ENCODE measurements at places on chromosomes 16 and 17. TPM values are rescaled to one million over a fixed set of nuclear protein-coding genes. Genes with fewer than 3 reads are reported as not detected.

GRCh38 chr16:28891964-28892890 lies 13.9 kb downstream of the ATP2A1 start:
- H3K27ac ChIP-seq = no peak overlapping the region
- H3K4me3 ChIP-seq = no peak overlapping the region

GPR139 gene
- total RNA-seq = not detected

- no peaks in the 10 kb centered on the region for H3K36me3 ChIP-seq
- no peak overlapping the region for H3K27ac ChIP-seq
- no peaks in the 10 kb centered on the region for H3K4me1 ChIP-seq
- peak; percentile 59 for DNase-seq
- peaks cover 7% of the 10 kb centered on the region for H3K27me3 ChIP-seq
Measured at GRCh38 chr17:63911657-63912100, 621 bp upstream of the CSHL1 start.

DNA sequence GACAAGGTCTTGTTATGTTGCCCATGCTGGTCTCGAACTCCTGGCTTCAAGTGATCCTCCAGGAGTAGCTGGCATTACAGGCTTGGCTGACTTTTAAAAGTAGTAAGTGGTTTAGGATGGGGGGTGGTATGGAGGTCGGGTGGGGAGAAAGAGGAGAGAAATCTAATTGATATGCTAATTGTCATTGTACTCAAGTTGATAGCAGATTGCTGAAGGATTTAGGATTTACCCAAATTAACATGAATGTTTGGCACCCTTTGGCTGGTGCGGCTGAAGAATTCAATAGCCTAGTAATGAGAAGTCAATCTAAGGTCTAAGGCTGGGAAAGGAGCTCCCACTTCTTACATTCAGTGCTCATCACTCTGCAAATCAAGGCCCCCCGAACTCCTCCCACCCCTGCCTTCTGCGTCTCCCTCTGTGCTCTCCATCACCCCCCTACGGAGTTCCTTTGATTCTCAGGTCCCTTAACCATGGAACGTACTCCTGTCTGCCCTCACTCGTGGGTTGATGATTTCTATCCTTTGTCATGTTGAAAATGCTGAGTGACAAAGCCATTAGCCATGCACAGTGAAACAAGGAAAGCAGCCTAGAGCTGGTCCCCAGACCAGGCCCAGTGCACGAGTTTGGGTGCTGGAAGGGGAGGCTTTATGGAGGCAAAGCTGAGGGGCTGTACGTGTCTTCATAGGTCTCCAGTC lies 17.3 kb downstream of the CDH13 start:
- peaks cover 1% of the 10 kb centered on the region for H3K36me3 ChIP-seq
- peaks cover 2% of the 10 kb centered on the region for H3K27me3 ChIP-seq

GRCh38 chr16:24980077-24980793 lies 34.9 kb downstream of the ARHGAP17 start:
- peaks cover 15% of the 10 kb centered on the region for H3K4me1 ChIP-seq
- no peak overlapping the region for H3K4me3 ChIP-seq
- peak overlapping the region; percentile 54 for H3K27ac ChIP-seq
- H3K27me3 ChIP-seq = no peaks in the 10 kb centered on the region

All from activated naive CD8-positive, alpha-beta T cell treated with anti-CD3 and anti-CD28 coated beads, Interleukin-2, amount 10 ng/mL, durations not matched to agents 7 days and 5 days (primary cell).